ENCODE measurements at places on chromosomes 7 and 10.

DNA sequence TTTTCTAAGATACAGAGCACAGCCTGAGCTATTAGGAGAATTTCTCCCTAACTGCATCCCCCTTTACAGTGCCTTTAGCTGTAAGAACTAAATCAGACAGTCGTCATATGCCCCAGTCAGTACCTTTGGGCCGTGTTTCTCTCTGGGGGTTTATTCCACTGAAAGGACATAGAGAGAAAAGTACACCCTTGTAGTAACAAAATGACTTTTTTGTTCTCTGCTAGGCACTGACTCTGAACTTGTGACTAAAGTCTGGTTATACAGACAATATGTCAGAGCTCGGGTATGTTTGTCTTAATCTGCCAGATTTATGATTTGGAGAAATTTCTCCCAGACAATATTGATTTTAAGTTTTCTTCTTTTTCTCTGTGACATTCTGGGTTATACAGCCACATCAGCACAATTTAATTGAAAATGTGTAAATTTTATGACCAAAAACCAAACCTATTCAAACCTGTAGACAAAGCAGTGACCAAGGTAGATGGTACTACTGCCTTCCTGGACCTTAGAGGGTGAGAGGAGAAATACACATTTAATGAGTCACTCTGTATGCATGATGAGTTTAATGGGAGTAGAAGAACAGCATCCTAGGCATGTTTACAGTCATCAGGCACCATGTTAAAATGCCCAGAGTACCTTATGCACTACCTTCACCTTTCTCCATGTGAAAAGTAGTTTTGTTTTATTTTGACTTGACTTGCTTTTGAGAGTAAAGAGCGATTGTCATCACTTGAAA lies 156.1 kb upstream of the PLXDC2 start:
- no peak for DNase-seq

DNA sequence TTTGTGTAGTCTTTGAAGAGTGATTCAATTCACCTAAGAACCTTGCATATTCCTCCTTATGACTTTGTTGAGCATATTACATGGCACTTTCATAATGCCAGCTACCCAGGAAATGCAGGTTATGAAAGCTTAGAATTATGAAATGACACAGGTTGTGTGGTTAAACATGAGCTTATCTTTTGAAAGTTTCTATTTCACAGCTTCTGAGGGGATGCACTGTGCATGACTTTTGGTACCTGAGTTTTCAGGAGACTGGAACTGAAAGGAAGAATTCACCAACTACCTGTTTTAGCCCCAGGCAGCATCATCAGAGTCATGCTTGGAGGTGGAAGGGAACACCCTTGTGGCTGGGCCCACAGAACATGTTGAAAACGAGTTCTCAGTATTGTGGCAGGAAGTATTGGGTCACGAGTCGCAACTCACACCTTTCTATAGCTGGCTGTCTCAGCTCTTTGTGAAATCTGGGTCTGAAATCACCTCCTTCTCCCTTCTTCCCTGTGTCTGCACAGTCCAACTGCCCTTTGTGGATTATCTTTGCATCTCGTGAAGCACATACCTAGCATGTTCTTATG lies 228.2 kb downstream of the PTEN start:
- no peak for DNase-seq

DNA sequence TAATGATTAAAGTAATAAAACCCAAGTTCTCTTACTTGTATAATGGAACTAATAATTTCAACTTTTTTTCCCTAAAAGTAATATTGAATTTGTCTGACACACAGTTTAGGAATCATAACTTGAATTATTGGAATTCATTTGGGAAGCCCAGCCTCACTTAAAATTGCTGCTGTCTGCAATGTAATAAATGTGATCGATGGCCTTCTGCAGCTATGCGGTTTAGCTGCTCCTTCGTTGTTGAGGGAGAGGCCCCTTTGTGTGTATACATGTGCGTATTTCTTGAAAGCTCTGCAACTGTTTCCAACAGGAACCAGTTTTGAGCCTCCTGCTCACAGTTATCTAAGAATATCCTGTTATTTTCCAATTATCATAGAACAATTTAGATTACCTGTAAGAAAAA lies 152.5 kb downstream of the AKR1D1 start:
- no peak for DNase-seq

- DNase-seq = no peak
Observed at GRCh38 chr7:37930226-37930948, 9.9 kb downstream of the EPDR1 start.

- no peak for DNase-seq
Observed at GRCh38 chr10:50510517-50511473, 113.0 kb downstream of the SGMS1 start.

GRCh38 chr7:158414486-158414961 lies 173.1 kb downstream of the PTPRN2 start:
- no peak for DNase-seq

GRCh38 chr10:119098576-119098975 lies 5.3 kb upstream of the DENND10 start:
- DNase-seq = no peak

DNA sequence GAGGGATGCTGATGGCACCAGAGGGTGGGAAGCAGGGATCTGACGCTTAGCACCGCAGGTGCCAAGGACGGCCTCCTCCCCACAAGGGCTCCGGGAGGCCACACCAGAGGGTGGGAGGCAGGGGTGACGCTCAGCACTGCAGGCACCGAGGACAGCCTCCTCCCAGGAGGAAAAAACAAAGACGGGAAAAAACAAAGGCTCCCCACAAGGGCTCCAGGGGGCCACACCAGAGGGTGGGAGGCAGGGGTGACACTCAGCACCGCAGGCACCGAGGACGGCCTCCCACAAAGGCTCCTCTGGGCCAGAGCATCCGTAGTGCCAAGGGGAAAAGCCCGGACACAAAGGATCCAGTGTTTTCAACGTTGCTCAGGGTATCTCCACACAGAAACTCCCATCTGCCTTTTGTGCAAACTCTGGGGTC lies 25.6 kb downstream of the DIP2C start:
- no peak for DNase-seq

- DNase-seq = no peak
Observed at GRCh38 chr7:122383934-122384333, 79.4 kb upstream of the FEZF1 start.

DNA sequence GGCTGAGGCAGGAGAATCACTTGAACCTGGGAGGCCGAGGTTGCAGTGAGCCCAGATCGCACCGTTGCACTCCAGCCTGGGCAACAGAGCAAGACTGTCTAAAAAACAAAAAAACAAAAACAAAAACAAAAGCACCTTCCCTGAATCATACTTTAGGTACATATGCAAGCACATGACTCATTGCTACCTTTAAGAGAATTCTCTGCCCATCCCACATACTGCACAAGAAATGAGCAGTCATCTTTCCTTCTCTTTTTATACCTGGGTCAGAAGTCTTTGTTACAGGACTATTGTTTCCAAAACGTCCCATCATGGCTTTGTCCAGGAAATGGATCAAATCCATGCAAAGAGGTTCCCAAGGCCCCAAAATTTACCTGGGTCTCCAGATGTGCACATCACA lies 21.5 kb upstream of the AKR1B10 start:
- DNase-seq = no peak
